Heart left ventricle (tissue), 16 donors: ENCODE measurements at places on chromosomes 7 and 10. TPM values are rescaled to one million over a fixed set of nuclear protein-coding genes. Genes with fewer than 3 reads are reported as not detected.

DNA sequence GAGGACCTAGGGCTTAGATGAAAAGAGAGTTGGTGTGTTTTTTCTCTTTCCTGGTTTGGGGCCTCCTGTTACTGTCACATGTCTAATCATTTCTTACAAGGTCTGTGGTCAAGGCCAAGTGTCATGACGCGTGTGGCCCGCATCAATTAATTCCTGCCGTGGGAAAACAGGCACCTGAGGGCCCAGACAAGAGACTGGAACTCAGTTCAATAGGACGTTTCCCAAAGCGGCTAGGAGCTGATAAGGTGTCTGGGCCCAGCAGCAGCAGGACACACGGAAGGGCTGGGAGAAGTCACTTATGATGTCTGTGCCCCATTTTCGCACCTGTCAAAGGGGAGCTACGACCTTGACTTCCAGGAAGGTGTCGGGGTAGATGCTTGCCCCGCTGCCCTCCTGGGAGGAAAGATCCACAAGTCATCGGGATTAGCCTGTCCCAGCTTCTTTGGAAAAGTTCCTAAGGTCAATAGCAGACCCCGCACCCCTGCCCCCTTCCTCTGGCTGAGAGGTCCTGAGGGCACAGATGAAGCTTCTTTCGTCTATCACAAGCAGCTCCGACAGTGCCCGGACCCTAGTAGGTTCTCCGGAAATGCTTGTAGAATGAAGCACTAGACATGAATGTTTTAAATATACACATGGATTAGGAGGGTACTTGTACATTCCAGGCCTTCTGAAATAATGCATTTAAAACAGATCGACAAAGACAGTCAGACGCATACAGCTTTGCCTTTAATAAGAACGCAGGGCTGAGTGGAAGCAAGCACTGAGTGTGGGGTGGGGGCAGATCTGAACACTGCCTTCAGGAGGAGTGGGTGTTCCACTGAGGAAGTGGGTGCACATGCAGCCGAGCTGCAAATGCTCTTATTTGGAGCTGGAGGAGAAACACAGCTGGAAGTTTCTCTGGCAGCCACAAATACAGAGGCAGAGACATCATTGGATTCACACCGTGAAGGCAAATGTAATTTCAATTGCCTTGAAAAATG, 237.5 kb upstream of the GRB10 start:
- DNase-seq, result no peak

DNA sequence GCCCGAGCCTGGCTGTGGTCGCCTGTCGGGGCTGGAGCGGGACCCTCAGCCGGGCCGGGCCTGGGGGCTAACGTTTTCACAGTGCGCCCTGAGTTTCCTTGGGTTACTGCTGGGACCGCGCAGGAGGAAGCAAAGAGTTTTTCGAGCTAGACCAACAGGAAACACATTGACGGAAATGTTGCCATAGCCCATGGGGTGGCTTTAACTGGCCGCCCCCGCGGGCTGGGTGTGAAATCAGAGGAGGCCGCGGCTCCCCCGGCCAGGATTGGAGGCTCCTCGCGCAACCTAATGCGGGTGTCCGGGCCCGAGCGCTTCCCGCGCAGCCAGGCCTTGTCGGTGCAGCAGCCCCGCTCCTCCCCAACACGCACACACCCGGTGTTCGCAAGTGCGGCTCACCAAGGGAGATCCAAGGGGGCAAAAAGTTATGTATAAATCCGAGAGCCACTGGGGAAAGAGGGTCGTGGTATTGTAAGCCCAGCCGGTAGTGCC, 1.9 kb downstream of the HHEX start:
- peak; percentile 85 for DNase-seq

Gene MNX1
- not detected for total RNA-seq

Gene IRF5
- 1.8 TPM for total RNA-seq

Gene FOXI2
- not detected for total RNA-seq

Gene KNDC1
- total RNA-seq, result not detected

Gene ZNF365
- total RNA-seq, result 0.16 TPM

Gene MAT1A
- 1.1 TPM for total RNA-seq
